ENCODE measurements at places on chromosomes 16 and 17.

DNA sequence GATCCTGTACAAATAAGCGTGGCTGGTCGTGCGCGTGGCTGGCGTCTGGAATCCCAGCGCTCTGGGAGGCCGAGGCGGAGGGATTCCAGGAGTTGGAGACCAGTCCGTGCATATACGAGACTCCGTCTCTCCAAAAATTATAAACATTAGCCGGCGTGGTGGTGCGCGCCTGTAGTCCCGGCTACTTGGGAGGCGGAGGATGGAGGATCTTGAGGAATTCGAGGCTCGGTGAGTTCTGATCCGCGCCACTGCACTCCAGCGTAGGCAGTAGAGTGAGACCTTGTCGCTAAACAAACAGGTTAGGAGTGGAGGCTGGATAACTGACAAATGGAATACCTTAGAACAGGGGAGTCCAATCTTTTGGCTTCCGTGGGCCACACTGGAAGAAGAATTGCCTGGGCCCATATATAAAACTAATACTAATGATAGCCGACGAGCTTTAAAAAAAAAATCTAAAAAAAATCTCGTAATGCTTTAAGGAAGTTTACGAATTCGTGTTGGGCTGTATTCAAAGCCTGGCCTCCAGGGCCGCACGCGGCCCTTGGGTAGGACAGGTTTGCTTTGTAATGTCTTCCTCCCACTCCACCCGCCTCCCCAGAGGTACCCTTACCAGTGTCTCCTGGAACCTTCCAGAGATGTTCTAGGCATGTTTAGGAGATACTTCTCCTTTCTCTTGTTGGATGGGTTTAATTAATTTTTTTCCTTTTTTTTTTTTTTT, 909 bp upstream of the RSL1D1 start:
- DNase-seq: no peak

GRCh38 chr17:14760212-14760611, 459.3 kb downstream of the HS3ST3B1 start:
- DNase-seq: no peak

DNA sequence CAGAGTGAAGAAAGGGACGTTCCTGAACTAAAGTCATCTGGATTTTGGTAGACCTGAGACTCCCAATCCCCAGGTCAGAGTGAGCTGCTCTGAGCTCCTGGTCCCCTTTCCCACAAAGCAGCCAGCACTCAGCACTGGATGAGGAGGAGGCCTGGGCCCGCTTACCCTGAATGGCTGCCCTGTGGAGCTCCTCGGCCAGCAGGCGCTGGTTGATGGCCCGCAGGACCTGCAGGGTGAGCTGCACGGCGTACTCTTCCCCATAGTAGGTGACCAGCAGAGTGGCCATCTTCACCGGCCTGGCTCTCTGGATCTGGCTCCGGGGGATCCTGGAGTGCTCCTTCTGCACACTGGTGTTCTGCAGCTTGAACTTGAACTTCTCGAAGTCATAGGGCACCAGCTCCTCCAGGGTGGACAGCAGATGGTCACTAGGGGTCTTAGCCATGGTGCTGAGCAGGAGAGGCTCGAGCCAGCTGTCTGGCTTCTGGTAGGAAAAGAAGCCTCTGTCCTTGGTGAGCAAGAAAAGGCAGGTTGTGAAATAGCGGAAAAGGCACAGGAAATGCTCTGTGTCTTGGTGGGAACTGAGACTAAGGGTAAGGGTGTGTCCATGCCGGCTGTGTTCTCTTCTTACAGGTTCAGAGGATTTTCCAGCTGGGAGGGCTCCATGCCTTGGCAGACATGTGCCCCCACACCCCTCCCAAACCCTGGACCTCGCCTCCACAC, at the start of gene MEFV:
Gene MEFV (minus strand): TSS at position 488 of the 720 bp plus-strand sequence. CDS start 46 bp downstream, at position 442.
- no peak for DNase-seq

- DNase-seq: no peak
These were observed 92.4 kb downstream of the RPGRIP1L start for GRCh38 chr16:53611179-53611696.

DNA sequence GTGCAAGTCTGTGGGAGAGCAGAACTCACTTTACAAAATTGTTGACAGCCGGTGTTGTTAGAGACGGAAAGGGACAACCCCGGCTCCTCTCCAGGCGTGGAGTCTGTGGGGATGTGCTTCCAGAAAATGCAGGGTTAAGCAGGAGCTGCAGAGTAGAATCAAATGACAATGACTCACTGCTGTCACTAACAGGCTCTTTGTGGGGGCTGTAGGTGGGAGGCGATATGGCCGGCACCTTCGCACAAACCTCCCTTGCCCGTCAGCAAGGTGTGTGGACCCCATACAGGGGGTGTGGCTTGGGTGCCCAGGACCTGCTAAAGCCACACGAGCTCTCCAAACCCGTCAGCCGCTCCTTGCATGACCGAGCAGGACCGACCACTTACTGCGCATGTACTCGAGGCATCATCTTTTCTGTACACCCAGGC, 5.8 kb downstream of the PDK2 start:
- DNase-seq: no peak

DNA sequence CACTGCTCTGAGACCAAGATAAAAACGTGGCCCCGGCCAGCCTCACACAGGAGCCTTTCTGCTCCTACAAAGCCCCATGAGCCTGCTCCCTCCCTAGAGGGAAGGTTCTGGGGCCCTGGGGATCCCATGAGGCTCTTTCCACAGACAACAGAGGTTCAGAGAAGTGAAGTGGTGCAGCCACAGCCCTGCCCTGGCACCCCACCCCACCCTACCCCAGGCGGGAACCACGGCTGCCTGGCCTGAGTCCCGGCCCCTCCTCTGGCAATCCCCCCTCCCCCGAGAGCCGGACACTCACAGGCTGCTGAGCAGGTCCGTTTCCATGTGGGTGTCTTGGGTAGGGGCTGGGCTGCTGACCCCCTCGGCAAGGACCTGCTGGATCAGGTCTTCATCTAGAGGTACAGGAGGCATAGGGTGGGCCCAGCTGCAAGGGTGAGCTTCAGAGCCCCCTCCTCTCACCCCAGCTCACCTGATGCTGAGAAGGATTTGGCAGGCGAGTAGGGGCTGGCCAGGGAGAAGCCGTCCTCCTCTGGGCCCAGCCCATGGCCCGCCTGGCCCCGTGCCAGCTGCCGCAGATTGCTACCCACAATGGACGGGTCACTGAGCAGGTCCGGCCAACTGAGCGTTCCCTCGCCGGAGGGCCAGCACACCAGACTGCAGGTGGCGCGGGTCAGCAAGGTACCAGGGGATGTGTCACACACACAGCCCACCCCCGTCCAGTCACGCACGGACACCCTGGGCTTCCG, 38.7 kb downstream of the PKD1 start:
- DNase-seq: no peak

DNA sequence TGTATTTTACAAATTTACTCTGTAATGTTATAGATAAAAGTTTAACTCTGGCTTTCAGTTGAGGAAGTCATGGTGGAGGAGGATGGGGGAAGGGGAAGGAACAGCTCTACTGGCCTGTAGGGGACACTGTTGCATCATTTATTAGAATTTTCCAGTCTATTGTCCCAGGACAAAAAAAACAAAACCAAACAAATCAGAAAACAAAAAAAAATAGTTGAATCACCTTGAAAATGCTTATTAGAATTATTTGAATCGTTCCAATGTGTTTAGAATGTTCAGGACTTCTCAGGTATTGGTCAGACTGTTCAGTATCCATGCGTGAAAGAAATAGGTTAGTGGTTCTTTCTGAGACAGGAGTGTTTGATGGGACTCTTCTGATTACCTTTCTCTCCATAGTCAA, 242.0 kb downstream of the FTO start:
- no peak for DNase-seq

GRCh38 chr17:9487406-9487805, 88.2 kb downstream of the STX8 start:
- no peak for DNase-seq

DNA sequence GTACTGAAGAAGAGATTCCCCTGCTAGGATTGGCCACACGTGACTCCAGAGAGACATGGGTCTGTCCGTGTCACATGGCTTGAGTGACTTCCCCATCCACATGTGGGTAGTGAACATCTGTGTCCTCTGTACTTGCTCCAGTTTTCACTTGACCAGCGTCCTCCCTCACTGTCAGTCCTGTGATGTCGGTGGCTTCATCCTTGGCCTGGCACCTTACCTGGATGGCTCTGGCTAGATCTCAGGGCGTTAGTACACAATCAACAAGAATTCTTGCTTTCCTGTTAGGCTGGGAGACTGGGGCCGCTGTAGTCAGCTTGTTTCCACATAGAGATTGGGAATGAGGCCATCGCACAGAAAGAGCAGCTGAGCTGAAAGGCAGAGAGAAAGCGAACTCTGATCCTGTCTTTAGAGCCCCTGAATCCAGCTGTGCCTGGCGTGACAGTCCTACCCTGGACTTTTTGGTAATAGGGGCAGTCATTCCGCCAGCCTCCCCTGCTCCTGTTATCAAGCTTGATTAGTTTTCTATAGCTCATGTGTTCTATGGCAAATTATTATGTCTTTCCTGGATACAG, 227.3 kb downstream of the SNX29 start:
- DNase-seq: no peak

GRCh38 chr17:58517378-58517927, 3.0 kb upstream of the MTMR4 start:
- peak; percentile 95 for DNase-seq

DNA sequence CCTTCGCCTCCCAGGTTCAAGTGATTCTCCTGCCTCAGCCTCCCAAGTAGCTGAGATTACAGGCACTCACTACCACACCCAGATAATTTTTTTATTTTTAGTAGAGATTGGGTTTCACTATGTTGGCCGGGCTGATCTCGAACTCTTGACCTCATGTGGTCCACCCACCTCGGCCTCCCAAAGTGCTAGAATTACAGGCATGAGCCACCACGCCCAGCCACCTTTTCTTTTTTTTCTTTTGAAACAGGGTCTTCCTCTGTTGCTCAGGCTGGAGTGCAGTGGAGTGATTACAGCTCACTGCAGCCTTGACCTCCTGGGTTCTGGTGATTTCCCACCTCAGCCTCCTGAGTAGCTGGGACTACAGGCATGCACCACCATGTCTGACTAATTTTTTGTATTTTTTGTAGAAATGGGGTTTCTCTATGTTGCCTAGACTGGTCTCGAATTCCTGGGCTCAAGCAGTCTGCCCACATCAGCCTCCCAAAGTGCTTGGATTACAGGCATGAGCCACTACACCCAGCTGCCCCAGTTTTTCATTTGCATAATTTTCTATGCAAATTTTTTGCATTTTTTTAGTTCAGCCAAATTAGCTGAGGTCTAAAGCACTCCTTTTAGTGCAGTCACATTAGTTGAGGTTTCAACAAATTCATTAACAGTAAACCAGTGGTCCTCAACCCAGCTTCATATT, 11.3 kb downstream of the WWP2 start:
- DNase-seq: no peak
